Hypothalamus (tissue), 51 donors: ENCODE measurements at places on chromosomes 7 and 10.

DNA sequence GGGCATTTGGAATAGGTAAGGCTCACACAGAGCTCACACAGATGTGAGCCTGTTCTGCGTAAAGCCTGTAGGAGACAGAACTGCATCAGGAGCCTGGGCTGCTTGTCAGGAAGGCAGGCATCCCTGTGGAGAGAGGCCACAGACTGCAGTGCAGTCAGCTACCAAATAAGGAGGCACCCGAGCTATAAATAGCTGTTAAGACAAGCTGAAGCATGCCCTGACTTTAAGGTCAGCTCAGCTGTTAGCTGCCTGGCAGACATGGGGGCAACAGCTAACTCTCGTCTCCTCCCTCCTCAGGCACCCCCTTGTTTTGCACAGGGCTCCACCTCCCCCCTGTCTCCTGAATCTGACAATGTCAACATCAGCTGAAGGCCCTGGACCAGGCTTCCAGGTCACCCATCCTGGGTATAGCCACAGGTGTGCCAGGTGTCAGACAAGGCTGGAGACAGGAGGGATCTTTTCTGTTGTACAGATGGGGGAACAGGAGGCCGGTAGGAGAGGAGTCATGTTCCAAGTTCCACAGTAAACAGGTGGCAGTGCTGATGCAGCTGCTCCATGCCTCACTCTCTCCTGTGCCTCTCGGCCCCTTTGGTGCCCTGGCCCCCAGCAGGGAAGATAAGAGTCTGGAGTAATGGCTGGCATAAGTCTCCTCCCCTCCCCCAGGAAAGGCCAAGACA is 27.6 kb upstream of the MKRN1 start:
- no peak for DNase-seq

DNA sequence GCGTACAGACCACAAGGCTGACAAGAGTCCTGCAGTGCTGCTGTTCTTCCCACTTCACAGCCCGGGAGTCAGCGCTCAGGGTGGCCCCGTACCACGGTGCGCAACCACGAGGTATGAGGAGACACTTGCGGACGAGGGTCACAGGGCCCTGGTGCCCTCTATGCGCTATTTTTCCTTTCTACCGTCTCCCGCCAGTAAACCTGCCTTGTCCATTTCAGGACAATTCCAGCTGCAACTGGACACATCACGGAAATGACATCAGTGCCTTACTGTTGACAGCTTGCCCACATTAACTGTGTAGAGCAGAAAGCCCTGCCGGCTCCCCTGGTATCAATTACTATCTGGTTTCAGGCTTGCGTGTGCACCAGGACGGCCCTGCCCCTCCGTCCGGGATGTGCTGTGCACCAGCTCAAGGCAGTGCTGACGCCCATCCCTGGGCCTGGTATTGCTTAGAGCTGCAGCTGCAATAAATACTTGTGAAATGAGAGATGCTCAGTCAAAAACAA is 65.1 kb downstream of the ZRANB1 start:
- no peak for DNase-seq

GRCh38 chr10:78450807-78451485 is 417.3 kb downstream of the RPS24 start:
- no peak for DNase-seq

GRCh38 chr7:38052786-38053185 is 125.3 kb upstream of the STARD3NL start:
- DNase-seq: no peak

DNA sequence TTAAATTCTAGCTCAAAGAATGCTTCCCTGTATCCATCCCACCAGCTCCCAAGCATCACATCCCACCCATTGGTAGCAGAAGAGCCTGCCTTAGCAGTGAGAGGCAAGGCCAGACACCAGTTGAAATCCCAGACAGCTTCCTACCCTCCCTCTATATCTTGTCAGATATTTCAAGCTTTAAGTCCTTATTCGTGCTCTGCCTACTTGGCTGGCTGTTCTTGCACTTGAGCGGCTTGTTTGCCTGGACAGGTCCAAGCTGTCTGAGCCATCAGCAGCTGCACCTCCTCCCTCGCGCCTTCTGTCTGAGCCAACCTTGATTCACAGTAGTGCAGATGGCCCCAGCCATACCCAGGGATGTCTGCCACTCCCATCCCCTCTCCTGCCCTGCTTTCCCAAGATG is 16.4 kb downstream of the LRRC4 start:
- DNase-seq: no peak

- DNase-seq: no peak
These were observed 11.6 kb downstream of the HBP1 start for GRCh38 chr7:107180378-107180777.

DNA sequence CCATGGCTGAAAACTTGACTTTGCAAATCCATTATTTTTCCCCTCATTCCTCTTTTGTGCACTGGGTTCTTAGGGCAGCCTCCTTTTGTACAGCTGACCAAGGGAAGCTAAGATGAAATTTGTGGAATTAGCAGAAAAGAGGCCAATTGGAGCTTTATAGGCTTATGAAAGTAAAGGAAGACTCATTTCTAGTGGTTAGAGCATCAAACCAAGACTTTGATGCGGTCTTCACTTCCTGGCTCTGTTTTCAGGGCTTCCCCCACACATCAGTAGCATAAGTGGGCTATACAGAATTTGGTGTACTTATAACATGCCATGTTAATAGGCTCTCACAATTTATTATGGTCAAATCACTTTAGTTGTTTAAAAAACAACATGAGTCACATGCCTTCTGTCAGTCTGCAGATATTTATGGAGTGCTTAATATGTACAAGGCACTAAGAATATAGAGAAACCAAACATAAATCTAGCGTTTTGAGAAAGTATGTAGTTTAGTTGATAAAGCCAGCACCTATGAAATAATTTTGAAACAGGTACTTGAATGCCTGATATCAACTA is 5.7 kb downstream of the AUTS2 start:
- DNase-seq: no peak

DNA sequence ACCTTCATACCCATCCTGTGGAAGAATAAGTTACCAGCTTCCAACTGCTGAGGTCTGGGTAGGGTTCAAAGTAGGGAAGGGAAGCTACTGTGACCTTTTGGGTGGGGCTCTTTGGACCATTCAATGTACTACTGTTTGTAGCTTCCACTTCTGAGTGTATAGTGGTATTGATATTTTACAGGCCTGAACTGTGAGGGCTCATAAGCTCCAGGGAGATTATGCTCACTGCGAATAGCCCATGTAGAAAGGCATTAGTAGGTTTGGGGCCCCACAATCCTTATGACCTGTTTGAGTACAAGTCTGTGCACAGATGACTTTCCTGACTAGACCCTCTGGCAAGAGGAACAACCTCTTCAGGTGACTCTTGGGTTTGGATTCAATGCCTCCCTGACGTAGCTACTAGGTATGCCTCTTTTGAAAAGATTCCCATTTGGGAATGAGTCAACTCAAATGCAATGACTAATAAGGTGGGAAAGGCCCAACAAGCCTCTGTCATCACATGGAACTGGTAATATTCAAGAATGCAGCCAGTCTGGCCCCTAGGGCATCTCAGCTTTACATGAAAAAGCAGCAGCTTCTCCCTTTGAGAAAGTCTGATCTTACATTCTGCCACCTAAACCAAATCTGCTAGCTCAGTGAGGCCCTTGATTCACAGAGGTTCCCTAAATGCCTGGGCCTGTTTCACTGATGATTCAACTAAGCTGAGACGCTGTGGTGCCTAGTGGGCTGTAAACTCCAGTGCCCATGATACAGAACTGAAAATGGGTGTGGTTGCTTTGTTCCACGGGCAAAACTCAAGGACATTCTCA is 79.8 kb downstream of the ABI1 start:
- DNase-seq: no peak

GRCh38 chr7:304574-305409 is 14.8 kb downstream of the FOXL3 start:
- DNase-seq: no peak

GRCh38 chr10:6014241-6014761 is 37.0 kb upstream of the IL15RA start:
- DNase-seq: no peak

DNA sequence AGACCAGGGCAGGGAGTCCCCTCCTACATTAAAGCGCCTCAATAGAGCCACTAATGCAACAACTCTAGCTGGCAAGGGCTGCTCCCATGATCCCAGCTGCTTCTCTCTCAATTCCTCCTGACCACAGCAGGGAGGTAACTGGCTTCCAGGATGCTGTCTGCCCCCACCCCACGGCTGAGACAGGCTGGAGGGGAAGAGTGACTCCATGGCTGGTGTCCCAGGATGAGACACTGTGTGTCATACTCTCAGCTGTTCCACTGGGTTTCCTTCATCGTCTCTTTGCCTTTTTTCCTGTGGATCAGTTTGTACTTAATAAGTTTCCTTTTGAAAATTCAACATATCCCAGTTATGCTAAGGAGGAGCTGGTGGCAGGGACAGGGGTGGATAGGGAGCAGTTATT is 27.7 kb upstream of the MYH16 start:
- DNase-seq: no peak

DNA sequence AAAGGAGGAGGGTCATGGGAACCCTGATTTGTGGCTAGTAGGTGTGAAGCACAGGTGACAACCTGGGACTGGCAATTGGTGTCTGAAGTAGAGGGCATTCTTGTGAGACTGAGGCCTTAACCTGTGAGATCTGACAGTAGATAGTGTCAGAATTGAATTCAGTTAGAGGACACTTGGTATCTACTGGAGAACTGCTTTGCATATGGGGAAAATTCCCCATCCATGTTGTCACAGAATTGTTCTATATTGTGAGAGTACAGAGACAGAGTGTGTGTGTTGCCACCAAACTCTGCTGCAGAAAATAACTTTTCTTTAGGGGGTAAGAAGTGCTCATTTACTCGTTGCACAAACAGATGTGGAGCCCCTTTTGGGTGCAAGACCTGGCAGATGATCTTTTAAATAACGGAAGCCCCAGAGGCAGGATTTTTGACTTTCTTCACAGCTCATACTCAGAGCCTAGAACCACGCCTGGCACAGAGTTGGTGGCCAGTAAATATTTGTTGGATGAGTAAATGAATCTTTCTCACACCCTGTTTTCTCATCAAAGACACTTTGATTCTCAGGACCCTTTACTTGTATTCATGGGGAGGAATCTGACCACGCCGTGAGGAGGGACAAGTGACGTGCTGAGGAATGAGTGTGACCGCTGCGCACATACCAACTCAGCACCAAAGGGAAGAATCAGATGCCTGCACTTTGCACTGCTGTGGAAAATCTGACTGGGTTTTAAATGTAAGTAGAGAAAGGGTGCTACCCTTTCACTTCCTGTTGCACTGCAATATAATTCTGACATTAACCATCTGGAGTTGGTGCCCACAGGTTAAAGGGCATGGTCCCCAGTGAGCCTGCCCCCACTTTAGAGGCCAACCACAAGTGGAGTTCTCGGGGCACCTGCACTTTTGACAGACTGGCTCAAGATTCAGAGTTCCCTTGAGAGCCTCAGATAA is 39.2 kb upstream of the SDHAF3 start:
- DNase-seq: no peak

DNA sequence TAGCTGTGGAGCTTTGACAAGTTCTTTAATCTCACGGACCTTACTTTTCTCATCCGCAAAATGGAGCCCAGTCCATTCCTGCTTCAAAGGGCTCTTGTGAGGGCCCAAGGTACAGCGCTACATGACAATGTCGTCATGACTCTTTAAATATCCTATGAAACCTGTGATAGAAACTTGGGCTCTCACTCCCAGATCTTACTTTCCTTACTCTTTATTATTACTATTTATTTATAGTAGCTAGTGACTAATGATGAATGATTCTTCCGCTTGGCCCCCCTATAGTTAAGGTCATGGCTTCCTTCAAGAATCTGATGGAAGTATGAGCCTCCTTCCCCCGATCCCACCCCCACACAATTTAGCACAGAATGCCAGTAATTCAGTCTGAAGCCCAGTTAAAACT is 41.9 kb downstream of the RBM20 start:
- no peak for DNase-seq

DNA sequence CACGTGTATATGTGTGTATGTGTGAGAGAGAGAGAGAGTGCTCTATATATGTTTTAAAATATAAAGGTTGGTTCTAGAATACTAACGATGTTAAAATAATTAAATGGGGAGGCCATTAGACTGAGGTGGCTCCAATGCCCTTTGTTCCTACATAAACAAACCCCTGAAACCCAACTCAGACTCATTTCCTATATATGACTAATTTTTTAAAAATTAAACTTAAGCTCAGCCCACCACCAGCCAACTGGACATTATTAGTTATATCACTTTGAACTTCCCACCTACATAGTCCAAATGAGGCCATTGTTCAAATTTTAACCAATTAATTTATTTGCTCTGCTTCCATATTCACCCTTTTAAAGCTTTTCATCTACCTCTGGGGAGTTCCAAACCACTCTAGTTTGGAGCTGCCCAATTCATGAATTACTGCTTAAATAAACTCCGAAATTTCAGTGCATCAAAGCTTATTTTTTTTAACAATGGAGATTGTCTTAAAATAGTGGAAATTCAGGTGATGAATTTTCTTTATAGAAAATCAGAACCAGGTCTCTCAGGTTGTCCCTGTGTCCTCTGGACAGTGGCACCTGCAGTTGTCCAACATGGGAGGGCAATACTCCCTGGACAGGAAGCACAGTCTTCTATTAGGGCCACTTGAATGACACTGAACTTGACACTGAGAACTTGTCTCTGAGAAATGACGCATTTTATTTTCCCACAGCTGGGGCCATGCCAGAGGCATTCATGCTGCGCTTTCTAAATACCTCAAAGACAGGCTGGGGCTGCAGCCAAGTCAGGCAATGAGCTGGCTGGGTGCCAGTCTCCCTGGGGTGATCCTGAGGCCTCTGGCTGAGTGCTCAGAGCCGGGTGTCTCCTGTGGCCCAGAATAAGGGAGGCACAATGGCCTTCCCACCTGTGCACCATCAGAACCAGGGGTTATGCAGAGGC is 109.5 kb upstream of the TMEM72 start:
- peak; percentile 23 for DNase-seq

DNA sequence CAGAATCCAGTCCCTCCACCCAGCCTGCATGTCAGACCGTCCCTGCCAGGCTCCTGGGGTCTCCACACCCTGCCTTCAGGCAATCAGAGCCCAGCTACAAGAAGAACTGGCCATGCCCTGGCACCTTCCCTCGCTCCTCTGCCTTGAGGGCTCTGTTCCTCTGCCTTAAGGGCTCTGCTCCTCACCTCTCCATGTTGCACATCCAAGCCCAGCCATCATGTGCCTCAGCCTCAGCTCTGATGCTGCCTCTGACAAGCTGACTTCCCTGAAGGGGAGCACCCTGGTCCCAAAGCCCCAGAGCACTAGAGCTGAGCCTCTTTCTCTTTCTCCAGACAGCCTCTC is 50.3 kb upstream of the ANTXRL start:
- DNase-seq: no peak

DNA sequence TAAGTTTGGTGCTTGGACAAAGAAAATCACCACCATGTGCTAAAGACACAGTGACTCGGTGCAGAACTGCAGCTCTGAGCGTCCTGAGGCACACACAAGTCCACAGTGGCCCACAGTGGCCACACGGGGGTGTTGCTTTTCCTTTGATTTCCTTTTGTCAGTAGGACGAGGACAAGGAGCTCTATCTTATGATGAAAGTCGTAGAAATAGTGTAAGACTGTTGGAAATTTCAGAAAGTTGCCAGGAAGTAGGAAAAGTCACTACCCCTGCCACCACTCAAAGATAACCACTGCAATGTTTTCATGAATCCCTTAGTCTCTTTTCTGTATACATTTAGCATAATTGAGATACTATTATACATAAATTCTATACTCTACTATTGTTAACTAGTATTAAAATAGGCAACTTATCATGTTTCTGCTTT is 146.0 kb downstream of the TNS3 start:
- no peak for DNase-seq
